ENCODE measurements at places on chromosomes 5 and 9.

DNA sequence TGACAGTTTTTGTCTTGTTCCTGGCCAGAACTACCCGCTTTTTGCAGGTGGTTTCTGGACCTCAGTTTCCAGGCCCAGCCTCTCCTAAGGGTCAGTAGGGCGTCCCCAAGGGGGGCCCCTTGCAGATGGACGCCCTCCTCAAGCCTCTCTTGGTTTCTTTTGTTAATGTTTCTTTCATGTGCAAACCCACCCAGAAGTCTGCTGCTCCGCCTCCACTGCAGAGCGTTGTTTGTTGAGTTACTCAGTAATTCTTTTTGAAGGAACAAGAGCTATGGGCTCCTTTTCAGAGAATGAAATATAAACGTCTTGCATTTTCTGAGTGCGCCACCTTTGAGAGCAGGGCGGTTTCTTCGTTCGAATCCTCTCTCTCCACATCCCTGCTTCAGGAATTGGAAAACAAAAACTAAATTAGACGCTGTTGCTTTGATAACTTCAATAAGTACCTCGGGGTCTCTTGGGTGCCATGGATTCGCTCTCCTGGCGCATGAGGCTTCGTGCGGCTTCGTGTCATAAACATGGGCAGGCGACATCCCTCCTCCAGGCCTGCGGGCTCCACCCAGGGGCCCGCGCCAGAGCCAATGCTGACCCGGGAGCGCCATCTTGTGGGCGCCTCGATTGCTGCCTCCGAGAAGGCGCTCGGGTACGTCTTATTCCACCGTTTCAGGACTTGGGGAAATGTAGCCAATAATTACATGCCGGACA lies 38.3 kb upstream of the CKMT2 start:
- DNase-seq: peak; percentile 68

DNA sequence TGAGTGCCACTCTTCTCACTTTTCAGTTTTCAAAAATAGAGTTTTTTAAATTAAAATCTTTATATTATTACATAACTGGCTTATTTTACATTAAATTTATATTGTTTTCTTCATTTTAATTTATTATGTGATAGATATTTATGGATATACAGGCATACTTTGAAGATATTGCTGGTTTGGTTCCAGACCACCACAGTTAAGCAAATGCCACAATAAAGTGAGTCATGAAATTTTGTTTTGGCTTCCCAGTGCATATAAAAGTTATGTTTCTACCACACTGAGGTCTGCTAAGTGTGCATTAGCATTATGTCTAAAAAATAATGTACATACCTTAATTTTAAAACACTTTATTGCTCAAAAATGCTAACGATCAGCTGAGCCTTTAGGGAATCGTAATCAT lies 47.4 kb downstream of the NDUFS4 start:
- DNase-seq: no peak

GRCh38 chr5:963673-964531 lies 44.7 kb upstream of the NKD2 start:
- DNase-seq: no peak

- DNase-seq: no peak
These were observed 279.2 kb downstream of the PIK3R1 start for GRCh38 chr5:68494771-68495170.

DNA sequence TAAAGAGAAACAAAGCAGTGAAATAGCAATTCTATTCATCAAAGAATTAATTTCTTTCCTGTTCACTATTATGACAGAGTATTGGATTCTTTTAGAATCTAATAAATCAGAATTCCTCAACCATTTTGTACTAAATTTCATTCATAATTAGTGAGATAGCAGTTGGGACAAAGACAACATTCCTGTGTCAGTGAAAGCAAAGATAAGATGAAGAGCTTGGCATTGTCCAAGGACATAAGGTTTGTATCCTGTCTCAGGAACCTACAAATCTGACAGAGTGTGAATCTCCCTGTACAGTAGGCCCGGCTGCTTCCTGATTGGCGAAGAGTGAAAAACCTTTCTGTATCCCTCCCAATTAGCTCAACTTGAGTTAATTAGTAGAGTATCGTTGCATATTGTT lies 349.1 kb downstream of the ISL1 start:
- no peak for DNase-seq

GRCh38 chr5:32387211-32387610 lies 57.3 kb downstream of the ZFR start:
- no peak for DNase-seq

- no peak for DNase-seq
These were observed 91.9 kb upstream of the PTPRD start for GRCh38 chr9:10704720-10705119.

GRCh38 chr9:111910428-111910827 lies 13.8 kb downstream of the UGCG start:
- no peak for DNase-seq

DNA sequence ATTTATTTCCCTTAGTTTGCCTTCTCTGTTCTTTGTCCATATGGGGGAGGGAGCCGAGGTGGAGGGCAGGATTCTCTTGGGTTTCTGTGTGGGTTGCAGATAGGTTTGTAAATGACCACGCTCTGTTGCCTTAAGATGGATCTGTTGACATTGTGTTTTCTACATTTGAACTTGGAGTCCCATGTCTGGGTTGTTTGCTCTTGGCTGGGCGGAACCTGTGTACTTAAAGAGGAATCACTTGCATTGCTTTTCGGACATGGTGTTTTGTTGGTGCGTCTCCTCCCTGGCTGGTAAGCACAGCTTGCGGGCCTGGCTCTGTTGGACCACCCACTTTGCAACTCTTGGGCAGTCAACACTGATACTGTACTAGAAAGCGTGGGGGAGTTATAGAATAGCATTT lies 45.9 kb downstream of the EHMT1 start:
- DNase-seq: no peak

GRCh38 chr5:59732301-59732700 lies 161.2 kb downstream of the PDE4D start:
- no peak for DNase-seq

- DNase-seq: no peak
These were observed 8.2 kb upstream of the DOCK2 start for GRCh38 chr5:169628892-169629291.

- DNase-seq: peak; percentile 33
These were observed 51.9 kb upstream of the ZSWIM6 start for GRCh38 chr5:61280205-61280604.

- DNase-seq: no peak
These were observed 38.1 kb downstream of the ANGPTL2 start for GRCh38 chr9:127084076-127085039.

GRCh38 chr9:72132052-72132451 lies 17.2 kb upstream of the GDA start:
- no peak for DNase-seq

- no peak for DNase-seq
These were observed 4.9 kb downstream of the SH3GLB2 start for GRCh38 chr9:129023036-129023907.

DNA sequence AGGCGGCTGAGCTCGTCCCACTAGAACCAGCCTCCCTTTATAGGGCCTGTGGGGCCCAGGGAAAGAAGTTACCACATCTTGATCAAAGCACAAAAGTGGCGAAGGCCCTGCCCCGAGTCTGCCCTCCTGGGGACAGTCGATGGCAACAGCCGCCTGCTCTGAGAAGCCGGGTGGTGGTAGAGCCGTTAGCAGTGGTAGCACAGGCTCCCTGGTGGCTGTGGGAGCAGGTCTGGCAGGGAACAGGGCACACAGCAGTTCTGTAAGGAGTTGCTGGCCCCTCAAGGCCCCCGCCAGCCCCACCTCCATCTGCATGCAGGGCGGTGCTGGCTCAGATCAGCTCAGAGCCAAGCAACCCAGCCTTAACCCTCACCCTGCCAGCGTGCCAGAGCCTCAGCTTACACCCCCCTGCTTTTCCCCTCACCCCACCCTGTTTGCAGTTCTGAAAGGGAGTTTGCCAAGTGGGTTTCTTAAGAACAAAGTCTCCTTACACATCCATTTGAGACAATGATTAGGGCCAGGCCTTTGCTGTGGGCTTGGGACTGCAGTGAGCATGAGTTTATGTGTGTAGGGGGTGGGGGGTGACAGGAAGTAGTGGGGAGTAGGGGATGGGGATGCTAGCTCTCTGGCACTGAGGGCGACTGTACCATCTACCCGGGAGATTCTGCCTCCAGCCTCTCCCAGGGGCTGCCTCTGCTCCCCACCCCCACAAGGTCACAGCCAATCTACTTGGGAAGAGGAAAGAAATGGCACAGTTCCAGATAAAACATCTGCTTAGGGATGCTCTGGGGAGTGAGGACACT lies 11.8 kb downstream of the ACSL6 start:
- no peak for DNase-seq

DNA sequence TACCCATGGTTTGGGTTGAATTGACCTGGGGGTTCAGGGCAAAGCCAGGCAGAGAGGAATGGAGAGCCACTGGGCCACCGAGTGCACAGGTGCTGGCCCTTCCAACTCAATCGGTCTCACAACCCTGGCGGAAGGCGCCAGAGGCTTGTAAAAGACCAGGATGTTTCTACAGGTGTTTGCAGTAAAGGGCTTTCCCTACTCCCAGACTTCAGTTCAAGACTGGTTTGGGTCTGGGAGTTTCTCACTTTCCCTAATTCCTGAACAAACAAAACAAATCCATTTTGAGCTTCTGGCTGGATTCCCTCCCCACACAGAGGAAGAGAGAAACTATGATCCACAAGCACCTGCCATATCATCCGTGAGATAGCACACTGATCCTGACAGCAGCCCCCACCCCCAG lies 125.2 kb upstream of the KLF4 start:
- DNase-seq: no peak

DNA sequence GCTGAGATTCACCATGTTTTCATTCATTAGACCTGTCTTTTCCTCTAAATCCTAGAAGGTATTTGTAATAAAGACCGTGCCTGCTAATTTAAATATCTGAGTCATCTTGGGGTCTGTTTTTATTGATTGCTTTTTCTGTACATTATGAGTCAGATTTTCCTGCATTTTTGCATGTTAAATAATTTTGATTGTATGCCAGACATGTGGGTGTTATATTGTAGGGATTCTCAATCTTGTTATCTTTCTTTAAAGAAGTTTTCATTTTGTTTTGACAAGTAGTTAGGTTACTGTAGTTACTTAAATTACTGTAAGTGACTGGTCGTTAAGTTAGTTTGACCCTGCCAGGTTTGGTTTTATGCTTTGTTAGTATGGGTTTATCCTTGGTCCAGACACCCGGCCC lies 35.1 kb downstream of the EXOSC2 start:
- DNase-seq: peak; percentile 54

DNA sequence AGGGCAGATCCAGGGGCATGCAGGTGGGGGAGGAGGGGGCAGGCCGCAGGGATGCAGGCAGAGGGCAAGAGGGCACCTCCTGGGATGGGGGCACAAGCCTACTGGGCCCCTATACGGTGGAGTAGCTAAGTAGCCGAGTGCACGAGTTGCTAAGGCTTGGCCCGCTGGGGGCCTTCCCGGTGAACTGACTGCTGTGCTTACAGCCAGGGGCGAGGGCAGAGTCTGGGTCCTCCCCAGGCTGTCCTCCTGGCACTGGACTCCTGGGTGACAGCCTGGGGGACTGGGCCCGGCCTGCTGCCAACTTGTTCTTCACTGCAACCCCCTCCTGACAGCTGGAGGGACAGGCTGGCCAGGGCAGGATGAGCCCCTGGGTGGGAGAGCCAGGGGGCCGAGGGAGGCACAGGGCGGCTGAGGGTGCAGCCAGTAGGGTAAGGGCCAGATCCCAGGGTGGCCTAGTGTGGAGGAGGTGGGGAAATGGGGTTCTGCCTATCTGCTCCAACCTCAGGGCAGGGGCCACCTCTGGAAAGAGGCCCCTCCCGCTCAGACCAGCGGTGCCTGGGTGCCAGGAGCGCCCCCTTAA lies 1.7 kb upstream of the EGFL7 start:
- DNase-seq: no peak

DNA sequence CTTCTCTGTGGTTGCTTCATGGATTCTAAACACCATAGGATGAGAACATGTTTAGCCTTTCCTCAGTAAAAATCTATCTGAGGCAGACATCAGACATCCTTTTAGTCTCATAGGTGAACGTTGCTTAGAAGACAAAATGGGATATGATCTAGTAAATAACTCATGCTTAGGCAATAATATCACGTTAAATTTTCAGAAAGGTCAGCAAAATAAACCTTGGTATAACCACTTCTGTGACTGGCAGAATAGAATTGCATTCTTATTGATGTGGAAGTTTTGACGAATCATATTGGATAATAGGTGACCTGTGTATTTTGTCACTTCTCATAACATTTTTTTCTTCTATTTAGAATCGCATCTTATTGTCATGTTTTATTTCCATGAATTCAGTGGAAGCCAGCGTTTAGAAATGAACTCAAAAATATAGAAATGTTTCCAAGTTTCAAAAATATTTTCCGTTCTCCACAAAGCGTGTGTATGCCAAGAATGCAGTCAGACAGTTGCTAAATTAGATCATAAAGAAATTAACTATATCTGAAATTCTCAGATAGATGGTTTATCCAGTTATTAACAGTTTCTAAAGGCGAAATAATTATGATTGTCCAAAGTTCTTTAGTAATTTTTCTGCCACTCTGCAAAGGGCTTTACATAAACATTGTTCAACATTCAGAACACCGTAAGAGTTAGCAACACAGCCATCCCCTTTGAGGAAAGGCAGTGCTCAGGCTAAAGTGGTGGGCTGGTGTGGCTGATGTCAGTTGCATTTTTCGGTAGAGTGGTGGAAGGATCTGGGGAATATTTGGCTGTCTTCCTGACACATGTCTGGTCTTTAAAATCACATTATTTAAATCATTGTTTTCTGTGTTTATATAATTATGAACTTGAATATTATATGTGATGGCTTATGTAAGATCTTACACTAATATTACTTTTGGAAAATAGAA lies 827.2 kb downstream of the MTRR start:
- no peak for DNase-seq

- DNase-seq: no peak
These were observed 439.1 kb downstream of the RAB3C start for GRCh38 chr5:59021837-59022514.

- no peak for DNase-seq
These were observed 285.1 kb upstream of the DAP start for GRCh38 chr5:11046160-11046559.

DNA sequence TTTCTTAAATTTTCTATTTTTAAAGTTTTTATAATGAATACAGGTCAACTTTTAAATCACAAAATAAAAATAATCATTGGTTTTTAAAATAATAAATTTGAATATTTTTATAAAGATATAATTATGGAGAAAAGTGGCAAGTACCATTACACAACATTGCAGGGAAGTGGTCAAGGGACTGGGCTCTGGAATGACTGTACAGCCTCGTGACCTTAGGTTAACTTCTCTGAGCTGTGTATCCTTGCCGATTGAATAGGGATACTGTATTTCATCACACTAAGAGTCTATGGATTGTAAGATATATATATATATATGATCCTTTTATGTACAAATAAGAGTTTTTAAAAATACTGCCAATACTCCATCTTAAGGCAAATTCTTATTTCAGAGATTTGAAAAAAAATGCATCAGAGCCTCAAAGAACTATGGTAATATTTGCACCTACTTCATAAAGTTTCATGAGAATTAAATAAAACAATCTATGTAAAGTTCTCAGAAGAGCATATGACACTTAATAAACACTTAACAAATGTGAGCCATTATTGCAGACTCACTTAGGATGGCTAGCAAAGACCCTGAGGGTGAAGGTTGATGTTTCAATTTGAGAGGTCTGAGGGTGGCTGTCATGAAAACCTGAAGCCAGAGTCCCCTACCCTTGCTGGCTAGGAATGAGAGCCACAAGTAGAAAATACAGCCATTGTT lies 136.5 kb downstream of the CCDC192 start:
- no peak for DNase-seq

- DNase-seq: no peak
These were observed 73.5 kb upstream of the COL5A1 start for GRCh38 chr9:134568116-134568515.

- DNase-seq: no peak
These were observed 1.1 kb downstream of the ARL10 start for GRCh38 chr5:176366232-176366894.

GRCh38 chr5:142922223-142922952 lies 152.2 kb downstream of the ARHGAP26 start:
- DNase-seq: no peak

GRCh38 chr9:18893491-18893890 lies 139.5 kb downstream of the SAXO1 start:
- DNase-seq: no peak

All from HCT116 (cell line).